Hematopoietic multipotent progenitor cell treated with erythropoietin and hydrocortisone succinate and interleukin-3 and kit ligand, for 17 days (in vitro differentiated cells): ENCODE measurements at places on chromosomes 12 and 14.

DNA sequence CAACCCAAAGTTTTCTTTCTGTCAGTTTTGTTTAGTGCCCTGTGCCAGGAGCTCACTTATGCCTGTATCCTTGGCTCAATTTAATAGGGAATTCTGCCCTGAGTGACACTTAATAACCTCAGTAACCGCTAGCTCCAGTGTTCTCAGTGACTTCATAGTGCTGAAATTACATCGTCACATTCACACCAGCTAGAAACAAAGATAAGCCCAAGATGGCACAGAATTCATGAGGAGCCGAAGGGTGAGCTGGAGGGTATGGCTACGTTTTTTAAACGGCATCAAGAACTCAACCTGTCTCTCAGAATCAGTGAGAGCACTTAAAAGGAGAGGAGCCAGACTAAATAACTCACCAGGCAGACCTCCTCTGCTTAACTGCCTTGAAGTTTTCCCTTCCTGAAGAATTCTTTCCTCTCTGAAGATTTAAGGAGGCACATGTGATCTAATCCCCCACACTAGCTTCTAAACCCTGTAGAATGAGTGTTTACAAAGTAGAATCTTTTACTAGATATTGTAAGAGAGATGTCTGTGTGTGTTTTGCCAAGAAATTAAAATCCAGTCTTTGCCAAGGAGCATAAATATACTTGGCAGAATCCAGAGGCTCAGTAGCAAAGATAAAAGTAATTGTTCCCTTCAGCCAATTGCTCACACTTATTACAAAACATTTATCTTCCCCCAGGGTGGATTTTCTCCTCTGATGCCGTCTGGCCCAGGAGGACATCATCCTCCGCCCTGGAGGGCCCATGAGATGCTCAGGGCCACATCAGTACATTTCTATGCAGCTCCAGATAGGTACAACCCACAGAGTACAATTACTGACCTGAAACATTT lies 37.3 kb downstream of the PTGER2 start:
- no peak for DNase-seq

DNA sequence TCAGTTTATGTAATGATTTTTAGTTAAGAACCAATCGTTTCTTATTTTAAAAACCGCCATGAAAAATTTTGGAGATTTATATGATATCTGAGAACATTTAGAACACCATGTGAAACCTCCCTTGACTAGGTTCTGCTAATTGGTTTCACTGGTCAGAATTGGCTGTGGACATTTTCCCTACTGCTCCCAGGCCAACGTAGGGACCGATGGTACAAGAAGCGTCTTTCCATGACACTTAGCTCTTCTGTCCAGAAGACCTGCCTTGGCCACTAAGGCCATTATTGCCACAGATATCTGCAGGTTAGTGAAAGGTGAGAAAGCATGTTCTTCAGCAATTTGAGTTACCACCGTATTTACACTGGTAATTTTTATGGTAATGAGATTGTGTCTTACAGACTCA lies 424.0 kb downstream of the TMEM117 start:
- no peak for DNase-seq

- DNase-seq: no peak
Measured at GRCh38 chr12:938810-939209, 10.7 kb downstream of the RAD52 start.

- DNase-seq: no peak
Measured at GRCh38 chr14:60327447-60328331, 78.7 kb downstream of the PPM1A start.

DNA sequence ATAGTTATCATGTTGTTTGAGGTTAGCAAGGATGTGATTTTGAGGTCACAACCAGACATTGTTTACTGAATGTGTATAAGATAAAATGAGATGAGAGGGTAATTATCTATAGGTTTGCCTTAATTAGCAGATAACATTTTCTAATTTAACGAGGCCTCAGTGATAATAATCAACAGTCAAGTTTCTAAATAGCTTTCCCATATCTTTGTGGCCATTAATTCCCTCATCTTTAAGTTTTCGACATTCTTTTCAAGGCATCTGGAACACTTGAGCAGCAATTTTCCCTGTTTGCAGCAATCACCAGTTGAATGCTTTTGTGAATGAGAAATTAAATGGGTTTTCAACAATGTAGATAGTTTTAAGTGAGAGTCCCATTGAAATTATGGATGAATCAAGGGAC lies 304.1 kb downstream of the SYT1 start:
- no peak for DNase-seq

- DNase-seq: no peak
Measured at GRCh38 chr14:46661728-46662127, 10.1 kb upstream of the RPL10L start.

DNA sequence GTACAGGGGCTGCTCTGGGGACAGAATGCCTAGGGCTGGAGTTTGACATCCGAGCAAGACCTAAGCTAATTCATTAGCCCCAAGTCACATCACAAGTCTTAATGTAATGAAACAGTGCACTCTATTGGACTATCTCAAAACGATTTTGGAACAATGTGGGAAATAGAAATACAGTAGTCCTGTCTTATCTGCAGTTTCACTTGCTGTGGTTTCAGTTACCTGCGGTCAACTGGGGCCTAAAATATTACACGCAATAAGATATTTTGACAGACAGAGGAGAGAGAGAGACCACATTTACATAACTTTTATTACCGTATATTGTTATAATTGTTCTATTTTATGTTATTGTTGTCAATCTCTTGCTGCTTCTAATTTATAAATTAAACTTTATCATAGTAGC lies 21.1 kb downstream of the MOAP1 start:
- no peak for DNase-seq

DNA sequence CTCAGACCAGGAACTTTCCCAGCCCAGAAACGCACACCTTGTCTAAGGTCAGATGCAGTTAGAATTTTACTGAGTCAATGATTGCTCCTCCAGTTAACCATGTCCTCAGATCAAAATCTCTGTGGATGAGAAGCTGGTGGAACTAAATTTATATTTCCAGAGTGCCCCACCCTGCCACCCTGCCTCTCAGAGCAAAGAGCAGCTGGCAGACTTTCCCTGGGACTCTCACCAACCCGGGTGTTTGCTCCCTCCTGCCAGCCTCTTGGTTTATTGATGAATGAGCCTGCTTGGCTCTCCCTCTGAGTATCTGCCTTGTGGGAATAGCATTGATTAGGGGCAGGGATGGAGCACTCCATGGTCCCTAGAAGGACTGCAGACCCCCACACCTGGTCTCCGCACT lies 5.9 kb upstream of the KRT1 start:
- no peak for DNase-seq

DNA sequence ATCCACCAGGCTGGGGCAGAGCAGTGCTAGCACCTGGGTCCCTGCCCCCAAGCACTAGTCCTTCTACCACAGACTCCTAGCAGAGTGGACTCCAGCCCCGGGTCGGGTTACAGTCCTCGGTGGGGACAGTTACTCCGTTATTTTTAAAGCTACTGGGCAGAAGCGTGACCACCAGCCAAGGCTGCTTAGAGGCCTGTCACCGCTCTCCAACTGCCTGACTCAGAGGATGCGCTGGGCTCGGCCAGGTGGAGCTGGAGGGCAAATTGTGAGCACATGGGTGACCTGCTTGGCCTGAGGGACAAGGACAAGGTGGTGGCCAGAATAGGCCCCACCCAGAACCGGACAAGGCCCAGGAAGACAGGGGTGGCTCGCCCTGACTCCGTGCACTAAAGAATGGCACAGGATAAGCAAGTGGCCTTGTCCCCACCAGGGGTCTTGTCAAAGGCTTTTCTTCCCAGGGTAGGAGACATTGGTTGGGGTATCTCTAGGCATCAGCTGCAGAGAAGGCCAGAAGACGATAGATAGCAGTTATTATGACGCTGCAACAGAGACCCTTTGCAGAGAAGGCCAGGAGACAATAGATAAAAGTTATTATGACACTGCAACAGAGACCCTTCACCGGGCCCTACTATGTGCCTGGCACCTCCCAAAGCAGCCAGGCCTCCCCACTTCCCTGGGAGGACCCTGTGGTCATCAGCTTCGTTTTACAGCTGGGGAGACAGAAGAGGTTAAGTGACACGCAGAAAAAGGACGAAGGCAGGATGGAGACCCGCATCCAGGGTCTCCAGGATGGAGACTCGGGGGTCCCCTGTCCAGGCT lies 1.6 kb downstream of the ABCB9 start:
- DNase-seq: peak; percentile 14

- DNase-seq: no peak
Measured at GRCh38 chr14:94470311-94470710, 5.7 kb downstream of the SERPINA9 start.

DNA sequence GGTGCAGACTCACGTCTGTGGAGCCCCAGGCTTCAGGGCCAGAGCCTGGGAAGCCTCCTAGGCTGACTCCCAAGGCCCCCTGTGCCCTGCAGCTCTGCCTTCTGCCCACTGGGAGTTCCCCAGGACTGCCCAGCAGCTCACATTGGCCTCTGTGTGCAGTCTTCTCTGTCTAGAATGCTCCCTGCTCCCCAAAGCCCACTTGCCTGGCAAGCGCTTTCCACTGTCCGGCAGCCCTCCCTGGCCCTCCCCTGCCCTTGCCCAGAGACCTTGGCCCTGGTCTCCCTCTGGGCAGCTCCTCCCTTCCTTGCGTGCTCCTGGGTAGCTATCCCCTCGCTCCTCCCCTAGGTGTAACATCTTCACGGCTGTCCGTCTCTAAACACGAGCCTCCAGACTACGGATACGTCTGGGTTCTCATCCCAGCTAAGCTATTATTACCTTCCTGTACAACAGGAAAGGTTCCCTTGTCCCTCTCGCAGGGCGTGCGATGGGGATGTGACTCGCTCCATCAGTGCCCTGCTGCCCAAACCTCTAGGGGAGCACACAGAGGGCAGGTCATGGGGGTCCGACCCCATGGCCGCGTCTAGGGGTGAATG lies 325.5 kb upstream of the RTL1 start:
- no peak for DNase-seq

DNA sequence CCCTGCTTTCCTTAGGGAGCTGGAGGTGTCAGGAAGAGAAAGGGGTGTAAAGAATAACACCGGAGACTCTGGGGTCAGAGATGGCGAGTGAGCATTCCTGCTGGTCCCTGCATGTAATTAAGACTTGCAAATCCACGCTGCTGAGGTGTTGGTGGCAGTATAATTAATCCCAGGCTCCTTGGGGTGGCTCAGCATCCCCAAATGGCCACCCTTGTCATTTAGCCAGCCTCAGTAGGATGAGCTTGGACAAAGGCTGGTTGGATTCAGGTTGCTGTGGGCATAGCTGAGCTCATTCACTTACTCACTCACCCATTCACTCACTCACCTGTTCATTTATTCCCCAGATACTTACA lies 174.4 kb upstream of the RPH3A start:
- no peak for DNase-seq

GRCh38 chr12:1218369-1218768 lies 227.3 kb downstream of the ERC1 start:
- no peak for DNase-seq

DNA sequence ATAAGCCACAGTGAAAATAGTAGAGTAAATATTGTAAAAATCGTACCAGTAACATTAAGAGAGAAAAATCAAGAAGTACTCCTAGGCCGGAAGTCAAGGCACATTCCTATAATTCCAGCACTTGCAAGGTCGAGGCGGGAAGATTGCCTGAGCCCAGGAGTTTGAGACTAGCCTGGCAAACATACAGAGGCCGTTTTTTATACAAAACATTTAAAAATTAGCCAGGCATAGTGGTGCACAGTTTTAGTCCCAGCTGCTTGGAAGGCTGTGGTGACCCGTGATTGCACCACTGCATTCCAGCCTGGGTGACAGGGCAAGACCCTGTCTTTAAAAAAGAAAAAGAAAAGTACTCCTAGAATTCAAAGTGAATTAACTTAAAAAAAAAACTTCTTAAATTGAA lies 341.8 kb downstream of the C12orf50 start:
- DNase-seq: no peak

DNA sequence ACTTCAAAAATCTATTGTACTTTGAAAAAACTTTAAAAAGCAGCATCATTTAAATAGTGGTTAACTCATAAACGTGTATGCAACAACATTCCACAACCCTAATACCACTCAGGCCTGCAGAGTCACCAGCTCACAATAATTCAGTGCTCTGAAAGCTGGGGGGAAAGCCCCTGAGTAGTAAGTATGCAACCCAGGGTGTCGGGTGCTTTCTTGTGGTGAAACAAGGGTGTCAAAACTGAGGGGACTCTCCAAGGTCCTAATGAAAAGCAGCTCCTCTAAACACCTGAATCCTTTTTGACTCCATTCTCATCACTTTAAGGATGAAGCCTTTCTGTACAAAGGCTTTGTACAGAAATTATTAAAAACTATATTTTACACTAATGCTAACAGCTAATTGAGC lies 33.7 kb downstream of the FGFR1OP2 start:
- DNase-seq: no peak

DNA sequence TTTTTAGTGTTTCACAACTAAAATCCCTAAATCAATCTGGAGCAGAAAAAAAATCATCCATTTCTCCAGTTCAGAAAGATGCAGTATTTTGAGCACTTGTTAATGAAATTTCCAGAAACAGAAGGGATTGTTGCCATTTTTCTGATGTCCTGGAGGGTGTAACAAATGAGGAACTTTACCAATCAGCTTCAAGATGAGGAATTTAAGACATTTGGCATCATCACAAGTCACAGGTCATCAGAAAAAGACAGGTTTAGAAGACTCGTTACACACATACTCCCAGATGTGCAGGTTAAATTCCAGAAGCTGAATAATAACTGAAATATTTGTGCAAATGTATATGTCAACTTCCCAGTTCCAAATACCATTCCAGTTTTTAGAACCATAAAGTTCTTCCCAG lies 482 bp upstream of the PSMC1 start:
- no peak for DNase-seq

DNA sequence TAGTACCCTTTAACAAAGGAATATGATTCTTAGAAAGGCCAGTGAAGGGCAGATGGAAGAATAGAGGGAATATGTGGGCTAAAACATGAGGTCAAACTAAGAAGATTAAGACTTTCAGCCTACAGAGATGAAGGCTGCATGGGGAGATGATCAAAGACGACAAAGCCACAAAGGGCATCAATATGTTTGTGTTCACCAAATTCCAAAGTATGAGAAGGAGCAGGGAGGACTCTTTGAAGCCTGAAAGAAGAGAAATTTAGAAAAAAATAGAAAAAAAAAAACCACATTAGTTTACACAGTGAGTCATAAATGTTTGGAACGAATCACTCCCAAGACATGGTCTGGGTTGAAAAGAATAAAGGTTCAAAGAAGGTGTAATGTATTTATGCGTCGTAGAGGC lies 131.8 kb downstream of the NEDD1 start:
- DNase-seq: no peak

DNA sequence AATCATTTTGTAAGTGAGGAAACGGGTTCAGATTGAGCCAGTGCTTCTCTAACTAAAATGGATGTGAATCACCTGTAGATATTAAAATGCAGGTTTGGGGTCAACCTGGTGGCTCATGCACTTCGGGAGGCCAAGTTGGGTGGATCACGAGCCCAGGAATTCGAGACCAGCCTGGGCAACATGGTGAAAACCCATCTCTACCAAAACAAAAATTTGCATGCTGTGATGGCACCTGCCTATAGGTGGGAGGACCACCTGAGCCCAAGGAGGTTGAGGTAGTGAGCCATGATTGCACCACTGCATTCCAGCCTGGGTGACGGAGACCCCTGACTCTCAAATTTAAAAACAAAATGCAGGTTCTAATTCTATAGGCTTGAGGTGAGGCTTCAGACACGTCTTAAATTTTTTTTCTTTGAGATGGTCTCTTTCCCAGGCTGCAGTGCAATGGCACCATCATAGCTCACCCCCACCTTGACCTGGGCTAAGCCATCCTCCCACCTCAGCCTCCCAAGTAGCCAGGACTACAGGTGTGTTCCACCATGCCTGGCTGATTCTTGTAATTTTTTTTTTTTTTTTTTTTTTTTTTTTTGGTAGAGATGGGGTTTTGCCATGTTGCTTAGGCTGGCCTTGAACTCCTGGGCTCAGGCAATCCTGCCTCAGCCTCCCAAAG lies 9.0 kb downstream of the TUBA1C start:
- DNase-seq: no peak
